ENCODE measurements at places on chromosomes 6 and 20. TPM values are rescaled to one million over a fixed set of nuclear protein-coding genes. Genes with fewer than 3 reads are reported as not detected.

The BNIP5 gene
- total RNA-seq = not detected

The ME1 gene
- 10.1 TPM for total RNA-seq

The SIRPD gene
- total RNA-seq = not detected

The AVP gene
- total RNA-seq = not detected

The HLA-DPA1 gene
- 145 TPM for total RNA-seq

The FLRT3 gene
- total RNA-seq = 77.7 TPM

The SIGLEC1 gene
- 9.5 TPM for total RNA-seq

The BICRAL gene
- total RNA-seq = 25.1 TPM

The OR2B6 gene
- not detected for total RNA-seq

The TMEM151B gene
- total RNA-seq = not detected

The DSE gene
- total RNA-seq = 43.9 TPM

The MTFR2 gene
- 0.75 TPM for total RNA-seq

The DCDC2 gene
- total RNA-seq = 15.2 TPM

The BPIFB1 gene
- total RNA-seq = 0.65 TPM

The BMP2 gene
- 11.6 TPM for total RNA-seq

The HBS1L gene
- 61.2 TPM for total RNA-seq

The DDO gene
- total RNA-seq = 0.42 TPM

The EFCAB8 gene
- total RNA-seq = 1.0 TPM

The SLC22A3 gene
- 8.5 TPM for total RNA-seq

The IGF2R gene
- total RNA-seq = 87.3 TPM

The ACSS2 gene
- total RNA-seq = 45.8 TPM

The HLA-DMB gene
- total RNA-seq = 31.0 TPM

The ZKSCAN8 gene
- 28.6 TPM for total RNA-seq

The DEFB114 gene
- total RNA-seq = not detected

The SRMS gene
- 0.26 TPM for total RNA-seq

The XKR7 gene
- 0.05 TPM for total RNA-seq

The UNC5CL gene
- 1.6 TPM for total RNA-seq

The CDC25B gene
- total RNA-seq = 16.6 TPM

The PGC gene
- not detected for total RNA-seq

The MAFB gene
- total RNA-seq = 17.3 TPM

The ZSCAN23 gene
- 11.2 TPM for total RNA-seq

The VGLL2 gene
- total RNA-seq = not detected

The COL12A1 gene
- total RNA-seq = 40.4 TPM

The LY6G5B gene
- total RNA-seq = 20.6 TPM

The SCAND1 gene
- total RNA-seq = 48.4 TPM

The DDR1 gene
- total RNA-seq = 234 TPM

The ADGRB3 gene
- total RNA-seq = 6.7 TPM

The RSPH9 gene
- total RNA-seq = 0.68 TPM

The SLC26A8 gene
- total RNA-seq = 0.18 TPM

The GTSF1L gene
- total RNA-seq = not detected

The IL22RA2 gene
- total RNA-seq = not detected
